ENCODE measurements at places on chromosomes 16 and 17. TPM values are rescaled to one million over a fixed set of nuclear protein-coding genes. Genes with fewer than 3 reads are reported as not detected.

- DNase-seq, result no peak
Measured at GRCh38 chr17:17988427-17988945, 15.8 kb downstream of the DRC3 start.

DNA sequence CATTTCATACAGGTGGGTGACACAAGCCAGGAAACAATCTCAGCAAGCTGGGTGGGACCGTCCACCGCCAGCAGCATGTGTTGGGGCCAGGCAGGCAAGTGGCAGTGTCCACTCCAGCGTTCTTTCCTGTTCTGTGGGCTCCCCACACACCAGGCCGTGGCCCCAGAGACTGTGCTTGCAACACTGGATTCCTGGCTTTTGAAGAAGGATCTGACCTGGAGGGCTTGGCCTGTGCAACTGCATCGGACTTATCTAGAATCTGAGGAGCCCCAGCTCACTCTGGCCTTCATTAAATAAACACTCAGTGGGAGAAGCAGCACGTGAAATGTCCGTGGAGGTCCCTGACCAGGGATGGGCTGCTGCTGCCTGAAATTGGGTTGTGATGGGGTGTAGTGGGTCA is 3.2 kb downstream of the KSR1 start:
- no peak for DNase-seq

The MYCBPAP gene
- not detected for total RNA-seq

DNA sequence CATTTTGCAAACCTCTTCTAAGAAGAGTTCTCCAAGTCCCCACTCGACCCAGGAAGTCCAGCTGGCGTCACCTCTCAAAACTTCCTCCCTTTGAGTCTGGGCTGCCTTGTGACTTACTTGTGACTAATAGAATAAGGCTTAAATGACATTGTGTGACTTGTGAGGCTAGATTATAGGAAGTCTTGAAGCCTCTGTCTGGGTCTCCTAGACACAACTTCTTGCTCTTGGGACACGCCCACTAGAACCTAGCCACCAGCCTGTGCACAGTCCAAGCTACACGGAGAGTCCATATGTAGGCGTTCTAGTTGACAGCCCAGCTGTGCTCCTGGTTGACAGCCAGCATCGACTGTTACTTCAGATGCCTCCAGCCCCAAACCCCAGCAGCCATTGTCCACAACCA is 66.7 kb upstream of the TANC2 start:
- DNase-seq, result no peak

- no peak for DNase-seq
Measured at GRCh38 chr16:89826531-89827382, 1.5 kb upstream of the SPIRE2 start.
